Stimulated activated CD4-positive, alpha-beta T cell treated with anti-CD3 and anti-CD28 coated beads, Interleukin-15, amount 100 ng/mL, for 1 hour (primary cell): ENCODE measurements at places on chromosomes 2 and 18.

DNA sequence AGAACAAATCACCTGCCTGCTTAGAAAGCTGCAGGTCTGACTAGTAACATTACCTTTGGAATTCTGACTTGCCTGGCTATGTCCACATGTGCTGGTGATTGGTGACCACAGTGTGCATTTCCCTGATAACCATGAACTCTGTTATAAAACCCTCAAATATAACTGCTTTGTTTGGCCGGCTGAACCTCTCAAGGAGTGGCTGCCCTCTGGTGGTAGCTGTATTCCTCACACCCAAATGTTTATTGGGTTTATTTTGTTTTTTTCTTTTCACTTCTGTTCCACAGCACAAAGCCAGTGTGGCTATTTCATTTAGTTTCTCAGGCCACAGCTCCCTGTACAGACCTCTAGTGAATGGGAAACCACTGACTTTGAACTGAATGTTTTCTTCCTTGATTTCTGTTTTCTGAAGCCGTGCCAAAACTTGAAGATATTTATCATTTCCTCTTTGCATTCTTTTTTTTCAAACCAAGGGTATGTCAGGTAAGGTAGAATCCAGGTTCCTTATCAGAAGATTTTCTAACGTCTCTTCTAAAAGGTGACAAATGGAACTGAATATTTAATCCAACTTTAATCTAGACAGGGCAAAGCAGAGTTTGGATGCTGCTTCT, 549.0 kb upstream of the VRK2 start:
- no peak for DNase-seq

- DNase-seq = no peak
Observed at GRCh38 chr2:101112772-101113157, 38.4 kb downstream of the TBC1D8 start.

DNA sequence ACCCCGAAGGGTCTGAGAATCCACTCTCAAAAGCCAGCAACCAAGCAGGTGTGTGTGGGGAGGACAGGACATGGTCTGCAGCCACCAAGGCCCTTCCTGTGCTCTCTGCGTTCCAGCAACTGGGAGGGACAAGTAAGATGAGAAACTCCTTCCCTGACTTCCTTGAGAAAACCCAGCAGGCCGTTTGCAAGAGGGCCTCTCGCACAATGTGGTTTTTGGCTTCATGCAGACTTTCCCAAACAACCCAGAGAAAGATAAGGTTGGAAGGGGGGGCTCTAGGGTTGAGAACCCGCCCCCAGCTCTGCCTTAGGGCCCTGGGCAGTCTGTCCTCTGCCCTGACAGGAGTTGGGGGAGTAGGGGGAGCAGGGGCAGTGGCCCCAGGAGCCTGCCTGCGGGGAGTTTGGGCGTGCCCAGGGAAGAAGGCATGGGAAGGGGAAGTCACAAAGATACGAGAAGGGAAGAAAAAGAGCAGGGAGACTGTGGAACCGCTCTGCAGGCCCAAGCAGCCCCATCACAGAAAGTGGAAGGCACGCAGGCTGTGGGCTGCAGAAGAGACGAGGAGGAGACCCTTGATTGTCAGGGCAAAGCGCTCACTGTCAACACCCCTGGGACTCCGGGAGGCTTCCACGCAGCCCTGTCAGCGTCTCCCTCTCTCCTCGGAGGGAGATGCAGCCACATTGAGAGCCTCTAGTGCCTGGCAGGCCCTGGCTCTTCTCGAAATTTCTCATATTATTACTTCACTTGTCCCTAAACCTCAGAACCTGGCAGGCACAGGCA, 99.8 kb downstream of the SMAD7 start:
- DNase-seq = no peak

- DNase-seq = no peak
Observed at GRCh38 chr18:79693561-79694205, 14.1 kb downstream of the CTDP1 start.

GRCh38 chr2:64644458-64645382, 9.0 kb downstream of the SERTAD2 start:
- DNase-seq = no peak

DNA sequence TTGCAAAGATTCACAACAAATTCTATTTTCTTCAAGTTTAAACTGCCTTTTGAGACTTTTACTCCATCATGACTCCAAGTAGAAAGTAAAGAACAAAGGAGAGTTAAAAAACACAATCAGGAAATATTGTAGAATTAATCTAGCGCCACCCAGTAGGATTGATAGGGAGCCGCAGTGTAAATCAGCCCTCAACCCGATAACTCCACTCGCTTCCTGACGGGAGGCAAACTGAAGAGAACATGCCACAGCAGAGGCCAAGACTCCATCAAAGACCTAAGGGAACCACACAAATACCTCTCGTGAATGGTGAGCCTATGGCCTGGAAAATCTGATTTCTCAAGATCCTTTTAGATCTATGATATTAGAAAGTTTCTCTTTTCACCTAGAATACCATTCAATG, 319.0 kb downstream of the STK39 start:
- no peak for DNase-seq

DNA sequence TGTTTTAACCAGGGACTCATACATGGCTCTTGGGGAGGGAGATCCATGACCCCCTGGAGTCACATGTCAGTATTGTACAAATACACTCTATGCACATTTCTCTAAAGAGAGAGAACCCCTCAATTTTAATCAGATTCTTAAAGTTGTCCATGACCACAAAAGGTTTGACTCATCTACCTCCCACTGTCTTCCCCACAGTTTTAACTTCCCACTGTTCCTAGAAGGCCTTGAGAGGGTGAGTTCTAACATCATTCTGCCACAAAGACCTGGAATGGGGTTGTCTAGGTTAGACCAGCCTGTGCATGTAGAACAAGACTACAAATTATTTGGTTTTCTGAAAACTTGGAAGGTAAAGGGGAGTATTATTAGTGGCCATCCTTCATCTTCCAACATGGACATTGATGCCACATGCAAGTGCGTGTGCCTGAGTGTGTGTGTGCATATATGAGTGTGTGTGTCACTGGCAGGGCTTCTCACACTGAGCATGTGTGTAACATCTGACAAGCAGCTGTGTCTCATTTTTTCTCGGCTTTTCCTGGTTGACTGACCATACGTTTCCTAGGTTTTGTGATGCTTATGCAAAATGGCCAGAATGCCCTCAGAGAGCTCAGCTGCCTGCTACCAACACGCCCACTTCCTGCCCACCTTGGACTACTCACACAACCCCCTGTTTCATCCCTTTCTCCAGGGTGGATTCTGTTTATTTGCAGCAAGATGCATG, 94.6 kb upstream of the LGALSL start:
- no peak for DNase-seq

GRCh38 chr2:150120326-150120955, 367.0 kb downstream of the RND3 start:
- no peak for DNase-seq

GRCh38 chr2:190482451-190482850, 52.1 kb downstream of the NEMP2 start:
- no peak for DNase-seq

GRCh38 chr2:156077041-156077742, 255.3 kb downstream of the NR4A2 start:
- DNase-seq = no peak

DNA sequence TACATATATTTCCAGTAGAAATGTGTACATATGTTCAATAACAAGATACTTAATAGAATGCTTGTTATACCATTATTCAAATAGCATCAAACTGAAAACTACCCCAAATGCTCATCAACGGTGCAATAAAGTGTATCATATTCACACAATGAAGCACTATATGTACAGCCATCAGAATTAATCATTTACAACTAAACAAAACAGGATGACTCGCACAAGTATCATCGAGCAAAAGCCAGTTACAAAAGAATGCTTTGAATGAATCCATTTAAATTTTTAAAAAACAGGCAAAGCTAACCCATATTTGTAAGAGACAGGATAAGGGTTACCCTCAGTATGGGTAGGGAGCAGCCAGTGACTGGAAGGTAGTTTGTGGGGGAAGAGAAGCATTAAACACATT, 132.8 kb upstream of the PDE1A start:
- DNase-seq = no peak

- no peak for DNase-seq
Observed at GRCh38 chr18:57433934-57434535, 1.1 kb upstream of the ONECUT2 start.

- DNase-seq = no peak
Observed at GRCh38 chr2:25041307-25041927, 459 bp upstream of the EFR3B start.

GRCh38 chr2:20917719-20918572, 95.0 kb upstream of the LDAH start:
- DNase-seq = no peak

DNA sequence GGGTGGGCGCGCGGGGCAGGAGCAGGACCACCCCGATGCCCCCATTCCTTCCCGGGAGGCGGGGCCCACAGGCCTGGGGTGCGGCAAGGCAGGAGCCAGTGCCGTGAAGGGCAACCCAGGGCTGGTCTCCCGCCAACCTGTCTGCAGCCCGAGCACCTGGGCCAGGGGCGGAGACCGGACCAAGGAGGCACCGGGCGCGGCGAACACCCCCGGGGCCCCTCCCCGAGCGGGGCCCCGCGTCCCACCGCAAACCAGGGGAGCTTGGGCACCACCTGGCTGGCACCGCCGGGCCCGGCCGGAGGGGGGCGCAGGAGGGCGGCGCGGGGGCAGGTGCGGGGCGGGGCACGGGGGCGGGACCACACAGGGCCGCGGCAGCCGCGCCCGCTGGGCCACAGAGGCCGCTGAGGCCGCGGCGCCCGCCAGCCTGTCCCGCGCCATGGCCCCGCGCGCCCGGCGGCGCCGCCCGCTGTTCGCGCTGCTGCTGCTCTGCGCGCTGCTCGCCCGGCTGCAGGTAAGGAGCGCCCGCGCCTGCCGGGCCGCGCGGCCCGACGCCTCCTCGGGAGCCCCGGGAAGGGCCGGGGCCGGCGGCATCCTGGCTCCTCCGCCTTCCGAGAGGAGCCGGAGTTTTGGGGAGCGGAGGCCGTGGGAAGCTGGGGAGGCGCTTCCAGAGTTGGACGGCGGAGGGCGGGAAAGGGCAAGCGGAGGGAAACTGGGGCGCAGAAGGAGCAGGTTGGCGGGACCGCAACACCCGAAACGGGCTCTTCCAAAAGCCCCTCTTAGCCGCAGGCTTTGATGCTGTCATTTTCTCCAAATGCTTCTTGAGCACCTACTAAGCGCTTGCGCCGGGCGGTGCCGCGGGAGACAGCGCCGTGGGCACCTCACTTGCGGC, at the start of gene TNFRSF11A:
Gene TNFRSF11A (plus strand): TSS at position 394 of the 889 bp plus-strand sequence. CDS start 43 bp downstream, at position 437.
- peak; percentile 68 for DNase-seq

- DNase-seq = no peak
Observed at GRCh38 chr18:79572848-79573451, 106.7 kb upstream of the CTDP1 start.

DNA sequence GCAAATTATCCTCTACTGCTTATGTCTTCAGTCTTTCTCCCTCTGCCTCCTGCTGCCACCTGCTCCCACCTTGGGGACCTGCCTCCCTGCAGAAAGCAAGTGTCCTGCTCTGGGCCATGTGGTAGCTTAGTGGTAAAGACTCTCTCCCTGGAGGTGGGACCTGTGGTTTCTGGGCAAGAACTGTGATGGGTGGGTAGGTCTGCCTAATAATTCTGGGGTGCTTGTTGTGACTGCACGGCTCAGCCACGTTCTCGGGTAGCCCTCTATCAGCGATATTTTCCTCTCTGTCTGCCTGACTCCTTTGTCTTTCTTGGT, 16.4 kb upstream of the CD28 start:
- no peak for DNase-seq

DNA sequence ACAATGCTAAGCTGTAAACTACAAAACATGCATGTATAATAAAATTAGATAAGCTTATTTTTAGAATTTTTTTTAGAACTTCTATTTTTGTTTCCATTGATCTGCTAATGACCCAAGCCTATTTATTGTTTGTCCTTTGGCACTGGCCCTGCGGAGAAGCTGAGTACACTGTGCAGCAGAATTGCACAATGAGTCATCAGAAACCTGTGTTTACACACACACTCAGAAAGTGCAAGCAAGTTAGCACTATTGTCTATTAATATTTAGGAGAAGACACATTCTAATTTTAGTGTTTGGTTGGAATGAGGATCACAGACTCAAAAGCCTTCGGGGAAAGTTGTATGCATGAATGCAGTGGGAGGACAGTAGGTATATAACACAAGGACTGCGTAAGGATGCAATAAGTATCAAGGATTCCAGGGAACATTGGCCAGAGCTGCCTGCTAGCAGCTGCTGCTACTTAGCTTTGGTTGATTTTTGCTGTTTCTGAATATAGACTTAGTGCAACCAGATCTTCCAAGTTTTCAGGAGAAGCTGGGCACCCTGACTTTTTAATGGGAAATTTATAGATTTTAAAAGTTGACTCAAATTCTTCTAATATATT, 128.2 kb downstream of the KCNH7 start:
- DNase-seq = no peak

- no peak for DNase-seq
Observed at GRCh38 chr2:107024269-107024668, 138.3 kb upstream of the ST6GAL2 start.

GRCh38 chr18:31049189-31049588, 6.6 kb upstream of the DSC3 start:
- DNase-seq = no peak

GRCh38 chr2:237697586-237698357, 70.4 kb downstream of the LRRFIP1 start:
- DNase-seq = no peak

GRCh38 chr2:164905307-164905706, 50.0 kb downstream of the SLC38A11 start:
- no peak for DNase-seq

DNA sequence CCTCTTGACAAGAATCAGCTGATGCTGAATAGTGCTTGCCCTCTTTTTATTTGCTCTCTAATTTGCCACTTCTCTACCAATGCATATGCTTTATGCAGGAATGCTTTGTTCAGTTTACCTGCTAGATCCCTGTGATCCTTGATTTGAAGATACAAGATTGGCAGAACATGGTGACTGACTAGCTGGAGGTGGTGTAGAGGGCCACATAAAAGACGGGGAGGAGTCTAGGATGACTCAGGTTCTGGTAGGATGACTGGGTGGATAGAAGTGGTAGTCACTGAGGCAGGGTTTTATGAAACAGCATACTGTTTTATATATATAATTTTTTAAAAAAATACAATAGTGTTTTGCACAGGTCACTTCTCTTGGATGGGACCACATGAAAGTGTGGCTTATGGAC, 6.3 kb upstream of the ADGRF3 start:
- no peak for DNase-seq

DNA sequence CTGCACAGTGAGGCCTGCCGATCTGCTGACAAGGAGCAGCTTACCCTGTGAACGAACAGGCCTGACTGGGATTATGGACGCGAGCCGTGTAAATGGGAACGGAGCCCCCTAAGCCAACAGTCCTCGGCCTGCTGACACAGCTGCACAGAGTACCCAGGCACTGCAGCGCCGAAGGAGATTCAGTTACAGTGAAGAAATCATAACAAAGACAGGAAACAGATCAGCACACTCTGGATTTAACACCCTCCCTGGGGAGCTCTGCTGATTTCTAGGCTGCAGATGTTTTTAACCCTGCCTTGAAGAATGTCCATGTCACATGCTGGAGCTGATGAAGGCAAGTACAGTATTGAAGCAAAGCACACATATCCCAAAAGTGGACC, 43.4 kb downstream of the COLEC12 start:
- DNase-seq = no peak

DNA sequence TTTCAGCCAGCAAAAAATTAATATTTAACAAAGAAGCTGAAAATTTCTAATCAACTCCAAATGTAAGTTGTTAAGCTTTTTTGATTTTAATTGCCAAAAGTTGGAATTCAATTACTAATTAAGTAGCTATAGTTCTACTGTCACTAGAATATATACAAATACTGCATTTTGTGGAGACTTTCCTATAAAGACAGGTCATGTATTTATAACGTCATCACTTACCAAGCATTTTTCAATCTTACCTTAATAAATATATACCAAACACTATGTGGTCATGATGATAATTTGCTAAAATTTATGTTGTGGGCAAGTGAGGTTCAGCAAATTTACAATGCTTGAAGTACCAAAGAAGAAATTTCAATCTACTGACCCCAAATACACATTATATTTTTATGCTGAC, 24.2 kb upstream of the TMEFF2 start:
- no peak for DNase-seq
